ENCODE measurements at places on chromosomes 6 and 20.

- no peak for DNase-seq
Observed at GRCh38 chr6:118546880-118547218, 1.2 kb upstream of the PLN start.

GRCh38 chr6:165728216-165728615 lies 65.2 kb upstream of the PDE10A start:
- DNase-seq: no peak

DNA sequence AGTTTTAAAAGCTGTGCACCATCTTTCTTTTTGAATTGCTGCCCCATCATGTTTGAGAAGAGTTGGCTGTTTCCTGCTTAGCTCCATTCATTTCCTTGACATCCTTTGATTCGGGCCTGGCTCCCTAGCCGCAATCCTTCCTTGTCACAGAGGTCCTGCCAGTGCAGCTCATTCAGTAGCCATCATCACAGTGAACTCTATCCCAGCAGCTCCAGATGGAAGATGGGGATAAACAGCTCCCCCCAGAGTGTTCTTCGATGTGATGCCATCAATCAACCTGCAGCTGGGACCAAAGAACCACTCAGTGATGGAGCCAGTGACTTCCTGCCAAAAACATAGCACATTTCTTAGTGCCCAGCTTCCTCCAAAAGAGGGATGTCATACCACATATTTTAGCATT lies 158.8 kb downstream of the FRK start:
- no peak for DNase-seq

- DNase-seq: no peak
Observed at GRCh38 chr6:155352811-155353210, 38.5 kb upstream of the TFB1M start.

GRCh38 chr20:1134836-1135235 lies 16.4 kb downstream of the PSMF1 start:
- DNase-seq: no peak

DNA sequence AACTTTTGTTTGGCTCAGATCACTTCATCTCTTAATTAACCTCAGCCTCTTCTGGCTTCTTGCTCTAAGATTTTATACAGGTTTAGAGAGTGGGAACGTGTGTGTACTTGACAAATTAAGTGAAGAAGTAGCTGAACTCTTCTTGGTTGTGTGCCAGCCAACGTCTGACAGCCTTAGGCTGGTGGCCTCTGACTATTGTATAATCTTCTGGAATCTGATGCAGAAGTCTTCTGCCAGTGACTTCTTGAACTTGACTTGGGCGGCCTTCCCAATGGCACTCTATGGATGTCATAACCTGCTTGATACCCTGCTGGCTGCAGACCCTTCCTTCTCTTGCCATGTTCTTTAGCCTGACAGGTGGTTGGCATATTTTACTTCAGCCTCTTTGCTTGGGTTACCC lies 660.5 kb downstream of the DOK5 start:
- DNase-seq: no peak

All from HT-29 (cell line).